CD8-positive, alpha-beta memory T cell (primary cell): ENCODE measurements at places on chromosomes 2 and 18.

DNA sequence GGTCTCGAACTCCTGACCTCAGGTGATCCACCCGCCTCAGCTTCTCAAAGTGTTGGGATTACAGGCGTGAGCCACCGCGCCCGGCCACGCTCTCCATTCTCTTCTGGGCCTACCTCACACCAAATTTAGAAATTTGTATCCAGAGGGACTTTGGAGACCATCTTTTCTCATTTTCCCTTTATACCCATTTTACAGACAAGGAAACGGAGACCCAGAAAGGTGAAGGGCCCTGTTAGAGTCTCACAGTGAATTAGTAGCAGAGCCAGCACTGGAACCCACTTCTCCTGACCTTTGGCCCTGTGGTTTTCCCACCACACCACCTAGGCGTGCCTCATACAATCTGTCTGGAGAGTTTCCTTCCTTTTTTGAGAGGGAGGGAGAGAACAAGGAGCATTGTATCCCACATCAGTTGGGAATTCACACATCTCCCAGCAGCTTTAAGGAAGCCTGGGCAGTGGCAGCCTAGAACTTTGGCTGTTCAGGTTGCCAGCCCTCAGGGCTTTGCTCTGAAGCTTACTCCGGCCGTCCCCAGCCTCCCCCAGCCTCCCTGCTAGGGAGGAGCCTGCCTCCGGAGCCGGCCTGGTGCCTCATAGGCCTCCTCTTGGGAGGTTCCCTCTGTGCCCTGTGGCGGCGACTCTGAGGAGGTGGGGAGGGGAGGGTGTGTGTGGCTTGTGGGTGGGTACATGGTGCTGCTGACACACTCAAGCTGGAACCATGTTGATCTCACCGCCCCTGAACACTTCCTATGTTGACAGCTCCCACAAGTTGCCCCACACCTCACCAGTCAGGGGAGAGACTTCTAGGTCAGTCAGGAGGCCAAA lies 13.8 kb downstream of the FOSL2 start:
- DNase-seq = peak; percentile 84

DNA sequence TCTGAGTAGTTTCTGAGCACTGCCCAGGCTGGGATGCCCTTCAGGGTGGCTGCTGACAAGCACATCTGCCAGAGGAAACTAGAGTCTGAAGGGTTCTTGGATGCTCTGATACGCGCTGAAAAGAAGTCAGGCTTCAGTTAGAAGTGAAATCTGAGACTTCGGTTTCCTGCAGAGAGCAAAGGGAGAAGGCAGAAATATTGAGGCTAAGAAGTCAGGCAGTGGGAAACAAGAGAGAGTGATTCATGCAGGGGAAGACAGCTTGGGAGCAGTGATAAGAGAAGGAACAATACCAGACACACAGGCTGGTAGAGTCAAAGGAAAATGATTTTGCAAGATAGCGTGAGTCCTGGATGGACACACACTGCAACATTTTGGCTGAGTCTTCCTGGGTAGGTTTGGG lies 51.0 kb upstream of the BOD1L2 start:
- no peak for DNase-seq

GRCh38 chr2:74498500-74499266 lies 720 bp downstream of the LBX2 start:
- no peak for DNase-seq

GRCh38 chr2:224401641-224402342 lies at the start of gene FAM124B:
Gene FAM124B, minus strand, starts transcription at chr2:224402107. Its CDS starts 339 bp downstream, at chr2:224401768.
- peak; percentile 1 for DNase-seq

- DNase-seq = no peak
These were observed 15.5 kb downstream of the FOXI3 start for GRCh38 chr2:88437010-88437409.

DNA sequence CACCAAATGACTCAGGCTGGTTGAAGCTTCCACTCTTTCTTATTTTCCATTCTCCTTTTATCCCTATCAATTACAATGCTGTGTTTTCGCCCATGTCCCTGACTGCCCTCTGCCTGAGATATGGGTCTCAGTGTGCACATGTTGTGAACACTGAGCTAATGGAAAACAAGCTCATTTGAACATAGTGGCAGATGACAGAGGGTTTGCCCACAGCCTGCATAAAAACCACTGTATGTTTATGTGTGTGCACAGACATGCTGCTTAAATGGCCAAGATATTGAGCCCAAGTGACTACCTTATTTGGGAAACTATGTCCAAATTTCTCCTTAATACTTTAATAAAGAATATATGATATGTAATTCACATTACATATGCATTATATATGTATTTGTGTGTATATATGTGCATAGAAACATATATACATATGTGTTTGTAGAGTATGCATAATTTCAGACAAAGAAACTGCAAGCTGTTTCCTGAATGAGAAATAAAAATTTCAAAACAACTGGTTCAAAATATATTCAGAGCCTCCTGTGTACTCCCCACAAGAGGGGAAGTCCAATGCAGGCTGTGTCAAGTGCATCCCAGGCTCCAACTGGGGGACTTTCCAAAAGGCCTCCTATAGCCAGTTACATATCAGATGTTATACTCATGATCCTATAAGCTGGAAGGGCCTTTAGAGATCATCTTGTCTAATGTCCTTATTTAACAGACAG lies 92.7 kb upstream of the CD302 start:
- no peak for DNase-seq

DNA sequence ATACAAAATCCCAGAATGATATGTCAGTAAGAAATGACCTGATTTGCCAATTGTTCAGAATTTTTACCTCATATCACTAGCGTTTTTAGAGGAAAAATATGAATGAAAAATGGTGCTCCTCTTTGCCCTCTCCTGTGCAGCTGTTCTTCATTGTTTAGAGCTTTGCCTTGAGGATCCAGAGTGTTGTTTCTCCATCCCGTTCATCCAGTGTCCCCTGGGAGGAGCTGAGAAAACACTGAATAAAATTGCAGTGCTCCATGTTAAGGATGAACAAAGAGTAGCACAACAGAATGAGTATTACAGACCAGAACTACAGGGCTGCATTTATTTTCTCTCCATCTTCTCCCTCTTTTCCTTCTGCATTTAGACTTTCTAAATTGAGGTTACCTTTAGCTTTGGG lies 133.1 kb downstream of the ADCYAP1 start:
- DNase-seq = no peak

- DNase-seq = no peak
These were observed 31.1 kb downstream of the TMEM178A start for GRCh38 chr2:39696838-39697237.

GRCh38 chr2:219643788-219644398 lies 16.5 kb downstream of the SLC4A3 start:
- DNase-seq = no peak
